Liver (tissue), 10 donors: ENCODE measurements at places on chromosomes 11 and 22. TPM values are rescaled to one million over a fixed set of nuclear protein-coding genes. Genes with fewer than 3 reads are reported as not detected.

The PAMR1 gene
- 2.0 TPM for polyA plus RNA-seq

The TBX10 gene
- polyA plus RNA-seq: 0.12 TPM

The MYH9 gene
- 74.1 TPM for polyA plus RNA-seq

The RHOD gene
- 39.4 TPM for polyA plus RNA-seq

The APOL1 gene
- 57.7 TPM for polyA plus RNA-seq

The CLTCL1 gene
- 2.0 TPM for polyA plus RNA-seq

The MN1 gene
- polyA plus RNA-seq: 0.10 TPM

The C1QTNF4 gene
- polyA plus RNA-seq: 0.22 TPM

The CNTN5 gene
- 0.03 TPM for polyA plus RNA-seq

The EXPH5 gene
- polyA plus RNA-seq: 0.65 TPM

The HEPN1 gene
- polyA plus RNA-seq: 2.6 TPM

DNA sequence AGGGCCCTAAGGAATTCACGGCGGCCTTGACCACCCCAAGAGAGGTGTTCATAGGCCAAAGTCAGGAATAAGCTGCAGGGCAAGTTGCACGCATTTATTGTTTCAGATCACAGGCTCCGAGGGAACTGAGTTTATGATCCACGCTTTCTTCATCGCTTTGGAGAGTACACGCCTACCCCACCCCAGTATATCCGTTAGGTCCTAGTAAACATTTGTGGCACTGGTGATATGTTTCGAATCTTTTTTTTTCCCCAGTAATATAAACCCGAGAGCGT lies 805 bp downstream of the GANAB start:
- DNase-seq: no peak

- DNase-seq: no peak
Observed at GRCh38 chr11:112794331-112794846, 166.8 kb upstream of the NCAM1 start.

- no peak for DNase-seq
Observed at GRCh38 chr11:12245549-12246016, 131.8 kb upstream of the PARVA start.

GRCh38 chr22:46262449-46263215 lies 511 bp downstream of the PKDREJ start:
- DNase-seq: peak; percentile 84

DNA sequence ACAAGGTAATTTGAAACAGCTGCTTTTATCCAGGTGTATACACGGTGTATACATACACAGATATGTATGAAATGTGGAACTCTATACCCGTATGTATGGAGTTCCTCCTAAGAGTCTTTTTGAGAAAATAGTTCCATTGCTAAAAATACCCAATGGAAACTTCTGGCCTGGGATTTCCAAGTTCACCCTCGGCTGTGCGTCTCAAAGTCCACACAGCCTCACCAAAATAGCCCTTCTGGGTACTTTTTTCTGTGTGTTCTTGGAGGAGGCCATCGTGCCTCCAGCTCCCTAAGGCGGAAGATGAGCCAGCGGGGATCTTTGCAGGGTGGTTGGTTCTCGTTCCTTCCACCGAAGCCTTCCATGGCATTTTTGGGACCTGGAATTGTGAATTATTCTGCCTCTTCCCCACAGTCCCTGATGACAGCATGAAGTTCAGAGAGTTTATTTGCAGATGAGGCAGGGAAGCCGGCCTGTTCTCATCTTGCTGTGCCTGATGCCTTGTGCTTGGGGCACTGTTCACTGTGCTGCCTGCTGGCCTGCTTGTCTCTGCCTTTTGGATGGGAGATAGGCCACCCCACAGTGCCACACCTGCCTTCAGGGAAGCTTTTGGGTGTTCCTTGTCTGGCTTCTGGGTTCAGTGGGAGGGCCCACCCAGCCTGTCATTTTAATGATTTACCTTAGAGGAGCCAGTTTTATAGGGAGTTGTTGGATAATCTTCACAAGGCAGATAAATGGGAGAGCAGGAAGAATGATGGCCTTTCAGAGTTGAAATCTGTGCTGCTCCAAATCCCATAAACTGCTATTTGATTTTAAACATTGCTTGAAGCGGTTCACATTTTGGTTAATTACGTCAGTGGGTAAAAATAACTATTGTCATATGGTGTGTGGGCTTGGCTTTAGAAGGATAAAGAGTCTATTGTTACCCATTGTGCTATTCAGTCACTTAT lies 112.7 kb upstream of the OR4B1 start:
- no peak for DNase-seq

DNA sequence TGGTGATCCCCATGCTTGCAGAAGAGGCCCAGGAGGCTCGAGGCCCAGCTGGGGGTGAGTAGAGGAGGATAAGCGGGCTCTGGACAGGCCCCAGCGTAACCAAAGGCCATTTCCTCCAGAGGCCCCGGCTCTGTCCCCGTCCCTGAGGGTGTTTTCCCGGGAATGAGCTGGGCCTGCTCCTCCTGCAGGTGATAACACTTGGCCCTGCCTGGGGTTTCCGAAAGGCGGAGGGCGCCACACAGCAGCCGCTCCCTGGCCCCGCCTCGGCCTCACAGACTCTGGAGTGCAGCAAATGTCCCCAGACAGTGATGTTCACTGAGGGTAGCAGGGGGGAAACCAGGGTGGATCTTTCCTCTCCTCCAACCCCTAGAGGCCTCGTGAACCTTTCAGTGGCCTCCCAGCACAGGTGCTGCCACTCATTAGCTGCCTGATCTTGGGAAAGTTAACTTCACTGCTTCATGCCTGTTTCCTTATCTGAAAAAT lies 10.5 kb upstream of the MGAT3 start:
- DNase-seq: peak; percentile 65

GRCh38 chr11:126886085-126886484 lies 114.5 kb downstream of the KIRREL3 start:
- no peak for DNase-seq

DNA sequence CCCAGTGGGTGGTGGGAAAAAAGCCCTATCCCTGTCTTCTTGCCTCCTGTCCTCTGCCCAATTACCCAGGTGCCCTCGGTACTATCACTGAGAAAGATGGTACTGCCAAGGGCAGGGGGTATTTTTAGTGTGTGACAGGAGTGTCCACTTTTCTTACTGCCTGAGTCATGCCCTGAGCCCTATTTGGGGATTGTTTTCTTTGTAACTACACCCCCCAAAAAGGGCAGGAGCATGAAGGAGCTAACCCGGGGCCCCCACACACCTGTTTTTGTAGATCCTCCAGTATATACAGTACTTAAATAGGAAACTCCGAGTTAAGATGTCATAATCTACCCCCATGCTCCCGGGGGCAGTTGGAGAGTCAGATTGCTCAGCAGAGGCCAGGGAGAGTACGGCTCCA lies 3.8 kb downstream of the SMTNL1 start:
- DNase-seq: no peak

DNA sequence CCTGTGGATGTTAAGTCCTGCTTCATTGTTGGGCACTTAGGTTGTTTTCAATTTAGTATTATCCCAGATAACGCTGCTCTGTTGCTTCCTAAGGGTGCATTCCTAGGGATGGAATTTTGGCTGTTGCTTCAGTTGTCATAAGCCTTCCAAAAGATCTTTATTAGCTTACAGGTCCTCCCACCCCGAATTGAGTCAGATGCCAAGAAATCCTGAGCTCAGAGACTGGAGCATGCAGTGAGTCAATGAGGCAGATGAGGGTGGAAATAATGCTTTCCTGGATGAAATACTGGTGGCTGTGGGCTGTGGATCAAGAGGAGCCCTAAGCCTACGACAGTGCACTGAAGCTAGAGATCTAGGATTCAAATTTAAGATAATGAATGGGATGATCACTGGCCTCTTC lies 10.7 kb upstream of the IL18BP start:
- DNase-seq: no peak

DNA sequence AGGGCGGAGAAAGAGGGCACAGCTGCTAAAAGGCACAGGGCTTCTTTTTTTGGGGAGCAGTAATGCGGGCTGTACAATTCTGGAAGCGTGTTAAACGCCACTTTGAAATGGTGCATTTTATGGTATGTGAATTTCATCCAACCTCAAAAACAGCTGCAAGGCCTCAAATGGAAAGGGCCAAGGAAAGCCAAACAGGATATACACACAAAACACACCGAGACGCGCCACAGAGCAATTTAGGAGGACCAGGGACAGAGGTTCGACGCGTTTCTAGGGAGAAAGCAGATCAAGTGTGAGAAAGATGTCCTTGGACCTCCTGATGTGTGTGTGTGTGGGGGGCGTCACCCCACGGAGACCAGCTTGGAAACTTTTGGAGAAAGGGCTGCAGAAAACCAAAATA lies 31.1 kb downstream of the TSPAN4 start:
- DNase-seq: no peak

- no peak for DNase-seq
Observed at GRCh38 chr11:35632301-35632700, 14.0 kb downstream of the FJX1 start.

DNA sequence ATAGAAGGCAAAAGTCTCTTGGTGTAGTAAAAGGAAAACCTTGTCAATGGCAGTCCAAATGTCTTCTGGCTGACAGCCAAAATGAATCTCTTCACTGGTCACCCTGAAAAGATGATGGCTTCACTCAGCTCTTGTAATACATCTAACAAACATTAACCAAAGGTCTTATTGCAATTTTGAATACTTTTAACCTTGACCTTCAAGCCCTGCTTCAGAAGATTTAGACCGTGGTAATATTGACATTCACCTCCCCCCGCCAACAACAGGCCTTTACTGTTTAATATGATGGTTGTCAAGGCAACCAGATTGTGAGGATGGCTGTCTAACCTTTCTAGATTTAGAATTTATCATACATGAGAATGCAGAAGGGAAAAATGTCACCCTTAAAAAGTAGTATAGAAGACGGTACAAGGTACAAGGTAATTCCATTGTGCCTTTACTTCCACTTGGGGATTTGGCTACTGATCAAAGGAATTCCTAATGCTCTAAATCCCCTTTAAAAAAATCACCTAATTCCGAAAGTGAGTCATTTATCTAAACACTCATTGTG lies 342.3 kb downstream of the LARGE1 start:
- no peak for DNase-seq

DNA sequence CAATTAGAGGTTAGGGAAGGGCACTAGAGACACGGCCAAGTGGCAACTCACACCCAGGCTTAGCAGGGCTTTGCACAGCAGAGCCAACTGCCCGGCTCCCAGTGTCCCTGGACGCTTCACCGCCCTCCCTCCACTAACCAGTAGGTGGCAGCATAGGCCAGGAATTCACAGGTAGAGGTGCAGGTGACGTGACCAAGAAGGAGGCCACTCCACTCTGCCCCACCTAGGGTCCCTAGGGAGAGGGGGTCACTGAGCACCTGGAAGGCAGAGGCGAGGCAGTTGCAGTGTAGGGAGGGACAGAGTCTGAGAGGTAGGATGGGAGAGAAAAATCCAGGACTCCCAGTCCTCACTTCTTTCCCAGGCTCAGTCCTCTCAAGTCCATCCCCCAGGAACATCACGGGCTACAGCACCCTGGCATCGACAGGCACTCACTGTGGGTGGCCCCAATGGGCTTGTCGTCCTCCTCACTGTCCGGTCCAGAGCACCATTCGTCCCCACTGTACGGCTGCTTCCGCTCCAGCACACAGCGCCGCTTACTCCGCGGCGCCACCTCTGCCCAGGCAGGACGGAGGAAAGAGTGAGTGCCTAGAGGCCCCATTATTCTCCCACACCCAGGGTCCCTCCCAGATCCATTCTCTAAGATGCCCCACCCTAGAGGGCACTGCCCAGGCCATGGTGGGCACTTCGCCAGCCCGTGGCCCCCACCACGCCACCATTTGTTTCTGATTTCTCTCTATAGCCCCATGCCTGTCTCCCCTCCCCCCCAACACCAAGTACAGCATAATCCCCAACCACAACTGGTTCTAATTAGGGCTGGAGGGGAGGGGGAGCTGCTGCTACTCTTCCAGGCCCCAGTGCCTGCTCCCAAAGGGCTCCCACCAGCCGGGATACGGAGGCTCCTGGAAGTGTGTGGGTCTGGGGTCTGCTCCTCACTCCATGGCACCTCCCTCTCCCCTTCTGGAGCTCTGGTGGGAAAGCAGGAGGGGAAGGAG lies 18.4 kb downstream of the BCL9L start:
- DNase-seq: peak; percentile 94

GRCh38 chr22:31530823-31531195 lies 34.5 kb downstream of the SFI1 start:
- DNase-seq: no peak

DNA sequence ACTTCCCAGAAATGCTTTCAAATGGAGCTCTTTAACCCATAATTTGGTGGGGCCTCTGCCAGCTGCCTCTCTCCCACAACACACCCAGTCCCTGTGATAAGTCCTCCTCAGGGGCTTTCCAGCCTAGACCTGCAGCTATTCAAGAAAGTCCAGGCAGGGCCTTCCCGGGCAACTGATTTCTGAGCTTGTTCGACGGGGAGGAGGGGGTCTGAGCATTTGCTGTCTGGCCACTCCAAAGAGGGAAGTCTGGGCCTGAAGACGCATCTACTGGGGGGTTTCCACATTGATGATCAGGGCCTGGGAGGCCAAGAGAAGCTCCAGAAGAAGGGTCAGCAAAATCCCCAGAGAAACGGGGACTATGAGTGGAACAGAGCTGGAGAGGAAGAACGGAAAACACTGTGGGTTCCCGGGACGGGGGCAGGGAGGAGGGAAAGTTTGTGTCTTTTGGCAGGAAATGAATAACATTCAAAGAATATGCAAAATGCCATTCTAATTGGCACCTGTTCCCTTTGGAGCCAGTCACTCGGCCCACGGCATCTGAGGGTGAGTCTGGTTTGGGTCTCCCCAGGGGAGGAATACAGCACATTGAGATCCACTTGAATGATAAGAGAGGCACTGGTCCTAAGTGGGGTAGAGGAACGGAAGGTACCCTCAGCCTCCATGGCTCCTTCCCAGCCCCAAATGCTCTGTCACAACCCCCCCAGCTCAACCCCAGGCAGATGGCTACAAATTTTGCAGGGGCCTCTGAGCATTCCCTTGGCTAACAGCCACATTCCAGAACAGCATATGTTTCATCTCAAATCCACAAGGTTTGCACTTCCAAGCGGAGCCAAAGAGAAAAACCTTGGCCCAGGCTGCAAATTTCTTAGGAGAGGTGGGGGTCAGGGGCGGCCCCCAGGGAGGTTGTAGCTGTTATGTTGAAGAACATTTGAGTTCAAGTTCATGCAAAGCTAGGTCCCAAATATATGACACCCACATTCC lies 72.0 kb downstream of the RPUSD4 start:
- DNase-seq: no peak

DNA sequence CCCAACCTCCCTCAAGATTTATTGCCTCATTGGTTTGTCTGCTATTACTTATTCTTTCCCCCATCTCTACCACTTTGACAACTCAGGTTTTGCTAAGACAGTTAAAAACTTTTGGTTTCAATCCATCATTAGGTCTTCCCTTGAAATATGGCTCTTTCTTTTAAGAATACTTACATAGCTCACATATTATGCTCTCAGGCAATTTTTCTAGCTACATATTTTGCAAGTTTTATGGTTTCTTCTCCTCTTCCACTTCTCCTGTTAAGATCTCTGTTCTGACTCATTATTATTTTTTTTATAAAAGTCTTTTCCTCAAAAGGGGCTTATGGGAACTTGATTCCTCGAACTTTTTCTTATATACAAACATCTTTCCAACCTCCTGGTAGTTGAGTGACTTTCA lies 192.4 kb upstream of the MPPED2 start:
- DNase-seq: no peak

GRCh38 chr11:128374026-128374425 lies 213.3 kb downstream of the ETS1 start:
- no peak for DNase-seq

GRCh38 chr11:16543642-16544041 lies 187.3 kb upstream of the SOX6 start:
- DNase-seq: no peak
